Stimulated activated CD4-positive, alpha-beta T cell treated with anti-CD3 and anti-CD28 coated beads, Interleukin-1b, Interleukin-23, amount 100 ng/mL, for 48 hours (primary cell): ENCODE measurements at places on chromosomes 11 and 22.

GRCh38 chr22:42562684-42563083 is 8.9 kb downstream of the SERHL2 start:
- no peak for DNase-seq

DNA sequence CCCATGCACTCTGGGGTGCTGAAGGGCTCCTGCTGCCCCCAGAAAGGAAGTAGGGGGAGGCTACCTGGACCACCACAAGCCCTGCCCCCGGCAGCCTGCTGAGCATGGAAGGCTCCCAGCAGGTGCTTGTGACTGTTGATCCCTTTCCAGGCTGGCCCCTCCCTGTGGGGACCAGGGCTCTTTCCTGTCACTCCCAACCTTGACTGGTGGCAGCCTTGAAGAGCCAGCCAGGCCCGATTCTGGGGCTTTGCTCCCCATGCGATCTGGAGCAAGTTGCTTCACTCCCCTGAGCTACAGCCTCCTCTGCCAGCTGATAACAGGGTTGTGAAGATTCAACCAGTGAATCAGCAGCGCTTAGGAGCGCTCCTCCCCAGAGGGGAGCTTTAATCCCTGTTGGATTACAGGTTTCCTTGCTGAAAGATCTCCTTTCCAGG is 4.6 kb upstream of the CST6 start:
- DNase-seq = no peak

- DNase-seq = no peak
Observed at GRCh38 chr11:130483124-130483523, 34.7 kb downstream of the ADAMTS15 start.

- DNase-seq = no peak
Observed at GRCh38 chr11:26575946-26576345, 3.9 kb upstream of the MUC15 start.

DNA sequence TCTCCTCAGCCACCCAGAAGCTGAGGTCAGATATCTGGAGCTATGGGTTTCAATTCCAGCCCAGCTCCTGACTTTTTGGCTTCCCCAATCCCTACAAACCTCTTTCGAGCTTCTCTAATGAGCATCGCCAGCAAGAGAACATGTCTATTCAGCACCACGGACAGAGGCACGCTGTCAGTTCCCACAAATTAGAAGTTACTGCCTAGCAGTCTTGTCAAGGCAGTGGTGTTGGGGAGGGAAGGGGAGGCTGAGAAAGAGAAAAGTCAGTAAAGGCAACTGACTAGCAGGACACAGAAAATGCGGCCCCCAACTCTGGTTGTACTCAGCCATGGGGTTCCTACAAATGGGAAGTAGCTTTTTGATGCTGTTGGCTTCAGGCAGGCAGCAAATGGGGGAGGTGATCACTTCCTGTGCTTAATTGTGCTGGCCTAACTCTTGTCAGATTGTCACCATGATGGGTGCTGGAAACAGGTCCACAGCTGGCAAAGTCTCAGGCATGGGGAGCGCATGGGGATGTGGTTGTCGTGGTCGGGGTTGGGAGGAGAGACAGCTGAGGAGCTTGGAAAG is 205.9 kb downstream of the ST3GAL4 start:
- DNase-seq = no peak

- no peak for DNase-seq
Observed at GRCh38 chr11:77791301-77791700, 29.2 kb downstream of the RSF1 start.

DNA sequence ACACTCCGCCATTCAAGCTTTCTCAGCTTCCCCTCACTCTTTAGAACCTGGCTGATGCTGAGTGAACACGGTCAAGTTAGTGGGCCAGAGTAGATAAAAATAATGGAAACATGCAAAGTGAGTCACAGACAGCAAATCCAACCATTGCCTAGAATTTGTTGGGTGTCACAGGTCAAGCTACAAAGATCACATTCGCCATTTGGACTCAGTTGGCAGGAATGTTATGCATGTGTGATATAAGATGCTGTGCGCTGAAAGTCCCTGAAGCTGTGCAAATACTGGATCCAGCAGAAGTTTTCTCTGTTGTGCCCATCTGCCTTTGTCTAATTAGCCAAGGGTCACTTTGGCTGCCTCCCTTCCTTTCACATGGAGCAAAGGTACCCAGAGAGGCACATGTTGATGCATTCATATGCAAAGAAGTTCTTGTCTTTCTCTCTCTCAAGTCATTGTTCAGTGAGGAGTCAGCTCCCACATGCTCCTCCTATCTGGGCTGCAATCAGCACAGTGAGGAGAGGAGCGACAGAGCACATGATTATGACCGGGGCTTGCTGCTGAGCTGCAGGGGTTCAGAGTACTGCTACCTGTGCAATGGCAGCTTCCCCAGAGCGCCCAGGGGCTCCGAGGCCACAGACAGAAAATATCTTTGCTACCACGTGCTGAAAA is 39.7 kb downstream of the FLI1 start:
- DNase-seq = peak; percentile 55

GRCh38 chr22:23143119-23143518 is 1.3 kb upstream of the RSPH14 start:
- DNase-seq = no peak

- peak; percentile 66 for DNase-seq
Observed at GRCh38 chr22:38317122-38317994, at the start of gene CSNK1E. CSNK1E (minus strand) TSS chr22:38317433; CDS start chr22:38314157, 3,276 bp downstream.

- DNase-seq = no peak
Observed at GRCh38 chr11:122391049-122391448, 264.5 kb upstream of the UBASH3B start.

DNA sequence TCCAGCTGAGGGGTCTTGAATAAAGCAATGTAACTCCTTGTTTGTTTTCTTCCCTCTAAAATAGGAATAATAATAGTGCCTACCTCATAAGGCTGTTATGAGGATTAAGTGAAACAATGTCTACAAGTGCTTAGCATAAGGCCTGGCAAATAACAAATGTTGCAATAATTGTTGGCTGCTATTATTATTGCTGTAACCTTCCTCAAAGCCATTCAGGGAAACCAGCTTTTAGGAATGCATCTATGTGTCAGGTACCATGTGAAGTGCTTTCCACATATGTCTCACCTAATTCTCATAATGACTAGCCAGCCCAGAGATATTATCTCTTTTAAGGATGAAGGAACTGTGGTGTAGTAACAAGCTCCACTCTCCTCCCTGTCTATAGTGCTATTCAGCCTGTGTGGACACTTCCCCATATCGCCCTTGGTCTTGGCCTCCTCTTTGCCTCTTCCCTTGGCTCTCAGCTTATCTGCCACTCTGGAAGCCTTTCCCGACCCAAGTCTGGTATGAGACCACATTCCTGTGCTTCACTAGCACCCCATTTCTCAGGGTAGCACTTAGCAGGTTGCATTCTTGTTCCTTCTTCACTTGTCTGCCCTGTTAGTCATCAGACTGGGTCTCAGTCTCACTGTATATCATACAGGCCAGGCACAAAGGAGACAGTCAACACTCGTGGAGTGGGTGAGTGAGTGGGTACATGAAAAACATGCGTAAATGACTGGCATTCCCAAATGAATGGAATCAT is 23.8 kb downstream of the CSNK2A3 start:
- no peak for DNase-seq

DNA sequence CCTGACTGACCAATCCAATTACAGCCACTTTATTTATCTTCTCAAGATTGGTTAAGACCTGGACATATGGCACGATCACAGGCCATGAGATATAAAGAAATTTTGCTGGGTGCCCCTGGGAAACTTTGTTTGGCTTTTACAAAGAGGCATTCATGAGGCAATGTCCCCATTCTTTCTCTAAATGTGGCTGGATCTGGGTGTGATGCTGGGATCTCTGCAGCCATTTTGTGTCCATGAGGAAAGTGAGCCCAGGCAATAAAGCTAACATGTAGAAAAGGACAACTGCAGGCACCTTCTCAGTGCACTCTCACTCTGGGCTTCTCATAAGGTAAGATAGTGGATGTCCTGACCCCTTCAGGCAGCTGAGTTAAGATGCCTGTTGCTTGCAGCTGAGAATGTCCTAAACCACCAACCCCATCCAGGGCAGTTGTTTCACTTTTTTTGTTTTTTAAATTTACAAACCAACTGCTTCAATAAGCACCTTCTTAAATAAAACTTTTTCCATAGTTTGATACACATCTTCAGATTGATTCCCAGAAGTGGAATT is 372.3 kb downstream of the MIAT start:
- DNase-seq = no peak

DNA sequence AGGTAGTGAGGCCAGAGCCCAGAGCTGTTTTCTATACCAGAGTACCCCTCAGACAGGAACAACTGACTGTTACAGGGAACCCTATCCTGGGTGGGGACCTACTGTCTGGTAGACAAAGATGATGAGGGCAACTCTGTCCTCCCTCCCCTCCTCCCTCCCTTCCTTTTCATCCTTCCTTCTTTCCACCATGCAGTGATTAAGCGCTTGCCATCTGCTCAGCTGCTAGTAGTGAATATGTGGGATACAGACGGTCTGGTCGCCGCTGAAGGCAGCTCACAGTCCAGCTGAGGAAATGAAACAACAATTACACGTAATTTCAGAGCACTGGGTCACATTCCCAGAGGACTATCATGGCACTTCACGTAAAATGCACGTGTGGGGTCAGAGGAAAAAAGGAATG is 597.1 kb downstream of the BUD13 start:
- DNase-seq = no peak

- no peak for DNase-seq
Observed at GRCh38 chr22:39594411-39594810, 23.9 kb downstream of the CACNA1I start.

DNA sequence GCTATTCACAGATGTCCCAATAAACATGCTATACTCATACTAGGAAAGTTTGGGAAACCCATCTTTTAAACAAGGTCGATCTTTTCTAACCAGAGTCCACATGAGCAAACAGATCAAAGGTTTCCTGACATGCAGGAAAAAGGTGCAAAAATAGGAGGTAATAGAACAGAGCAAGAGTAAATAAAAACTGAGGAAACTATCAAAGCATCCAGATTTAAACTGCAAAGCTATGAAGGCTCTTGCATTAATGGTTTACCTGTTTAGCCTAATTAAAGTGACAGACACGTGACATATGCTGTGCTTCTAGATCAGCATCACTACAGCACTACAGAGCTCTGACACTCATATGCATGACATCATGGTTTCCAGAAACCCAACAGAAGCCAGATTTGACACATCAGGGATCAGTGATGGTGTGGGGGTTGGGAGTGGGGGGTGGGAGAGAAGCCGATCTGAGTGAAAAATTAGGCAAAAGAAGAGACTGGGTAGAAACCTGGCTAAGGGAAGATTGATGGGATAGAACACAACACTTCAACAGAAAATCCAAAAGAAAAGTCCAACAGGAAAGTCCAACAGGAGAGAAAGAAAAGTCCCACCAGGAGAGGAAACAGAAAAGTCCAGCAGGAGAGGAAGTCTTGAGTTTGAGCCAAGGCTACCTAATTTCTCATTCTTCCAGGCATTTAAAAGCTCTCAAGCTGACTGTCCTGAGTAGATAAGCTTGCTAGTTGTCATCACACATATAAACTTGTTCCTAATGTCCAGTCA is 262.3 kb downstream of the SOX6 start:
- DNase-seq = no peak
